GM23248 (cell line): ENCODE measurements at places on chromosomes 2 and 18.

- no peak for DNase-seq
Observed at GRCh38 chr2:96095116-96095636, 21.2 kb downstream of the ADRA2B start.

GRCh38 chr18:7000484-7001096 is 117.0 kb downstream of the LAMA1 start:
- DNase-seq: peak; percentile 56

DNA sequence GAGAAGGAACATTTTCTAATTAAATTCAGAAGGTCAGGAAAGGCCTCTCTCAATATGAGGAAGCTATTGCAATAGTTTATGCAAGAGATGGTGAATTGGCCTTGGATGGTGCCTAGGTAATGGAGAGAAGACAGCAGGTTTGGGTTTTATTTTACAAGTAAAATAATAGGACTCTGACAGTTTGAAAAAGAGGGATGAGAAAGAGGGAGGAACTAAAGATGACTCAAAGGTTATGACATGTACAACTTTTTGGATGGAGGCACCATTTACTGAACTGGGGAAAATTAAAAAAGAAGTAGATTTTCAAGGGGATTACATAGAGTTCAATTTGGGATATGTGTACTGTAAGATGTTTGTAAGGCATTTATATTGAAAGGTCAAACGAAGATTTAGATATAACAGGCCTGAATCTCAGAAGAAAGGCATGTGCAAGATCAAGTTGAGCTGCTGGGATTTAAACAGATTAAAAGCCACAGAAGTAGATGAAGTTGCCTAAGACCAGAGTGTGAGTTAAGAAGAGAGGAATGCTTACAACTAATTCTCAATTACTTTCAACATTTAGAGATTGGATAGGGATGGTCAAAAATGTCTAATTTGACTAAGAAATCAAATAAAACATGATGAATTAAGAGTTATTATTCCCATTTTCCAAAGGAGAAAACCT is 12.3 kb upstream of the ASNSD1 start:
- DNase-seq: peak; percentile 58

GRCh38 chr2:133843091-133843490 is 274.8 kb upstream of the NCKAP5 start:
- DNase-seq: peak; percentile 19

GRCh38 chr2:226898121-226898520 is 62.3 kb downstream of the RHBDD1 start:
- DNase-seq: no peak

DNA sequence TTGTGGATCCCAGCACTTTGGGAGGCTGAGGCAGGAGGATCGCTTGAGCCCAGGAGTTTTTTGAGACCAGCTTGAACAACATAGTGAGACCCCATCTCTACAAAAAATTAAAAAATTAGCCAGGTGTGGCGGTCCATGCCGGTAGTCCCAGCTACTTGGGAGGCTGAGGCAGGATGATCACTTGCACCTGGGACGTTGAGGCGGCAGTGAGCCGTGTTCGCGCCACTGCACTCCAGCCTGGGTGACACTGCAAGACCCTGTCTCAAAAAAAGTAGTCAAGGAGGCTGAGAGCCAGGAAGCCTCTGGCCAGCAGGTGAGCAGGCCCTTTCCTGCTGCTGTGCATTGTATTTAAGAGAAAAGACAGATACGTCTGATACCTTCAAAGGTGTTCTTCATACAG is 11.1 kb upstream of the PROC start:
- DNase-seq: no peak

GRCh38 chr2:159084384-159085370 is 116.2 kb downstream of the TANC1 start:
- DNase-seq: peak; percentile 51

DNA sequence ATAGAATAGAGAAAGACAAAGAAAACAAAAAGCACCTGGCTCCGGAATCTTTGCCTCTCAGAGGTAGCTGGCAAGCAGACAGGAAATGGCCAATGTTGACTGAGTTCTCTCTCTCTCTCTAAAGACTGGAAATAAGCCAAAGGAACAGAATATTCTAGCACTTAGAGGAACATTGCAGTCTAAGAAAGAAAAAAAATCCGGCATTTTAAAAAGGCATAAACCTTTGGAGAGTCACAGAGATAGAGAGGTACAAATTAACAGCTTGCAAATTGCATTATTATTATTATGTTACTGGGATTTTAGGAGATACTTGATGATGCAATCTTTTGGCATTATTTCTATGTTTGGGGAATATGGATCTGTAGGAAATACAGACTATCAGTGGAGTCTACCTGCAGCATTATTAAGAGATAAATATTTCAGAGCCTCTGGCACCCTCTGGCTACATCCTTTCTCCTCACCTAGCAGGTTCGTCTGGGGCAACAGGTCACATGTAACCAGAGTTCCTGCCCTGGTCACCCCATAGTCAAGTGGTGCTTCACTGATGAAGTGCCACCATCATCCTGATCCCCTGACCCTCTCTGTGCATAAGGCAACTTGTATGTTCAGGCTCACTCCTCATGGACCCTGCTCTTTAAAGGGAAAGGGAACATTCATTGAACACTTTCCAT is 318.9 kb upstream of the ACVR2A start:
- no peak for DNase-seq

- DNase-seq: no peak
Observed at GRCh38 chr18:62335494-62335893, 10.4 kb downstream of the TNFRSF11A start.
